ENCODE measurements at places on chromosomes 5 and 9. TPM values are rescaled to one million over a fixed set of nuclear protein-coding genes. Genes with fewer than 3 reads are reported as not detected.

DNA sequence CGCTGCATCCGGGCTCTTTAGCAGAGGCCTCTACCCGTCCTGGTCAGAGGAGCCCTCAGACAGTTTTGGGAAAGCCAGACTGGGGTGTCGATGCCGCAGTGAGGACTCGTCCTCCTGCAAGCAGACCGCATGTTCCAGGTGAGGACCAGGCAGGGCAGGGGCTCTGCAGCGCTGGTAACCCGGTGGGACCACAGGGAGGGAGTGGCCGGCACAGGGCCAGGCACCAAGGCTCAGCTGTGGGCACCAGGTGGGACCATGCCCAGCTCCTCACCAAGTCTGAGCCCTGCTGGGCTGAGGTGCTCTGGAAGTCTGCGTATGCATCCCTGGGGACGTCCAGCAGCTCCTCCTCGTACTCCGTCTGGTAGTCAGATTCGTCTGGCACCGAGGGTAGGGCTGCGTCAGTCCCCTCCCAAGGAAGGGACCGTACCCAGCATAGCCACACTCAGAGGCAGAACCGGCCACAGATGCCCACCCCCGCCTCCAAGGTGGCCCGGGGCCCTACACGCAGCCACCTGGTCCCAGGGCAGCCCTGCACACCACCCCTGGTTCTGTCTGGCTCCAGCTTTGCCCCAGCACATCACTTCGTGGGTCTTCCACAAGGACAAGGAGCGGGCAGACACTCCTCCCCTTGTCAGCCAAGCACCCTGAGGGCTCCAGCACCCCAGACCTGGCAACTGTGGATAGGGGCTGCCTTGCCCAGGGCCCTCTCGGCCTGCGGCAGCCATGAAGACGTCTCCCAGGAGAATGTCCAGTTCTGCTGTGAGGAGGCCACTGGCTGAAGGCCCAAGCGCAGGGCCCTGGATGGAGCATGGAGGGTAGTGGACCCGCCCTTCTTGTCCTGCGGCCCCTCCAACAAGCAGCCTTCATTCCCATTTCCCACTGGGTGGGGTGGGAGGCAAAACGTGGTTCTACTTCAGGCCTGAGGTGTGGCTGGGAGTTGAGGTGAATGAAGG is 1.5 kb upstream of the NSMF start:
- no peak for ATAC-seq

GRCh38 chr5:139147483-139148087 is 50.6 kb downstream of the SIL1 start:
- no peak for ATAC-seq

DNA sequence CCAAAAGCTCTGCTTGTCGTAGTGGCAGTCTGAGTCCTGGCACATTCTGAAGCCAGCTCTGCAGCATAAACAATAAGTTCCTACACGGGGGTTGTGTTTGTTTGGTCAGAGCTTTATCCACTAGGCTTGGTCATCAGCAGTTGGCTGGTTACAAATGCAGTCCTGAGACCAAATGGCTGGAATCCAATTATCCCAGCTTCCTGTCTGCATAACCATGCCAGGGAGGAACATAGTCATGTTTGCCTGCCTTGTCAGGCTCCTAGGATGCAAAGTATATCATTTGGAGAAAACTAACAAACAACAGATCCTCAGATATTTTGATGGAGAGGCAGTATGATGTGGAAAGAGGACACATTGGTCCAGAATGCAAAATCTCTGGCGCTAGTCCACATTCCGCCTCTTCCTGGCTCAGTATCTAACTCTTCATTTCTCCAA is 85.8 kb downstream of the FBXO38 start:
- peak; percentile 60 for ATAC-seq

Gene ENTPD2
- 0.23 TPM for total RNA-seq

Gene PRDM9
- total RNA-seq: not detected

Gene ZNF608
- 116 TPM for total RNA-seq

Gene FOXD4L5
- 0.33 TPM for total RNA-seq

Measured in motor neuron (in vitro differentiated cells).